Activated CD4-positive, alpha-beta T cell treated with anti-CD3 and anti-CD28 coated beads, Interleukin-2, amount 10 ng/mL, durations not matched to agents 7 days and 5 days (primary cell): ENCODE measurements at places on chromosomes 6 and 20. TPM values are rescaled to one million over a fixed set of nuclear protein-coding genes. Genes with fewer than 3 reads are reported as not detected.

TBX18 gene
- total RNA-seq: not detected

DNAAF9 gene
- 2.4 TPM for total RNA-seq

GPSM3 gene
- 274 TPM for total RNA-seq

PPIL6 gene
- 0.17 TPM for total RNA-seq

BHLHE23 gene
- total RNA-seq: not detected

CNBD2 gene
- total RNA-seq: 4.0 TPM

ARFGEF3 gene
- total RNA-seq: 0.05 TPM

AGER gene
- total RNA-seq: 45.4 TPM

B3GALT4 gene
- total RNA-seq: 18.3 TPM

TSBP1 gene
- not detected for total RNA-seq

DNA sequence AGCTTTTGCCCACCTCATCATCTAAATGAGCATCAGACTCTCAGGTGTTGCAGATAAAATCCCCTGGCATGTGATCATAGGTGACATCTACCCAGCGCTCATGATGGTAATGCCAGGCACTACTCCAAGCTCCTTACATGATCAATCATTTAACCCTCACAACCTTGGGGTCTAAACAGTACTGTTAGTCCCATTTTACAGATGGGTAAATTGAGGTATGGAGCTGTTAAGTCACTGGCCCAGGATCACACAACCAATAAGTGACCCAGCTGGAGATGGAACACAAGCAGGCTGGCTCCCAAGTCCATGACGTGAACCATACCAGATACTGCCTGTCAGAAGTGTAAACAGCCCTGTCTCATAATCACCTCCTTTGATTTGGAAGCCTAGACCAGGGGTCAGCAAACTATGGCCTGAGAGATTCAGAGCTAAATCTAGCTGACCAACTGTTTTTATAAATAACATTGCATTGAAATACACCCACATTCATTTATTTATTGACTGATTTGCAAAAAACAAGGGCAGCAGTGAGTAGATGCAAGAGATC is 79.2 kb downstream of the UNC5CL start:
- no peak overlapping the region for H3K27ac ChIP-seq
- peaks cover 23% of the 10 kb centered on the region for H3K4me1 ChIP-seq
- H3K36me3 ChIP-seq: no peaks in the 10 kb centered on the region

DNA sequence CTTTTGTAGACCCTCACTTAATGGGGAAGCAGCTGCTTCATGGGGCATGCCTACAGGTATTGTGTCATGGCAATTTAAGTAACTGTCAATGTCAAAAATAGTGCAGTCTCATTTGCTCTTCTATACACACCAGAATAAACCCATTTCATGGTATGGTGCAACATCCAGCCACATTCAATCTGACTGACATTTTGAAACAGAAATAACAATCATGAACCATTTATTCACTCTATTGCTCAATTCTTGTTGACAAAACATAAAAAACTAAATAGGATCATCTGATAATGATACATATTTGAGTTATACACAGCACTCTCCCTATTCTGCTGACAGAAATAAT is 122.9 kb downstream of the MAP7 start:
- no peak overlapping the region for H3K4me3 ChIP-seq
- no peaks in the 10 kb centered on the region for H3K36me3 ChIP-seq
- H3K27ac ChIP-seq: no peak overlapping the region

DNA sequence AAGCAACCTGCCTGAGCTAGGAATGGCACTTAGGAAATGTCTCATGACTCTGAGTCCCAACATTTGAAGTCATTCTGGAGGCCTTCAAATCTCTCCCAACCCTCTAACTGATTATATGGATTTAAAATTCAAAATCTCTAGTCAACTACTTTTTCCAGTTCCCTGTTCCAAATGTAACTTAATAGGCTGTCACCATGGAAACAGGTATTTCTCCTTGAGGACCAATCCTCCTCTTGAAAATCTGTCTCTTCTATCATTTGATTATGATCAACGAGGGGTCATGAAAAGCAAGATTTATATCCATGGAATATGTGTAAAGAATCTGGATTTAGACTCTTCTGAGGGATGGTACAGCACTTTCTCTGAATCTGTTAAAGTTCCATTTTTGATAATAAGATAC is 127.3 kb upstream of the DTNBP1 start:
- H3K27me3 ChIP-seq: no peaks in the 10 kb centered on the region
- H3K27ac ChIP-seq: no peak overlapping the region
- DNase-seq: no peak
- no peak overlapping the region for H3K4me3 ChIP-seq

DNA sequence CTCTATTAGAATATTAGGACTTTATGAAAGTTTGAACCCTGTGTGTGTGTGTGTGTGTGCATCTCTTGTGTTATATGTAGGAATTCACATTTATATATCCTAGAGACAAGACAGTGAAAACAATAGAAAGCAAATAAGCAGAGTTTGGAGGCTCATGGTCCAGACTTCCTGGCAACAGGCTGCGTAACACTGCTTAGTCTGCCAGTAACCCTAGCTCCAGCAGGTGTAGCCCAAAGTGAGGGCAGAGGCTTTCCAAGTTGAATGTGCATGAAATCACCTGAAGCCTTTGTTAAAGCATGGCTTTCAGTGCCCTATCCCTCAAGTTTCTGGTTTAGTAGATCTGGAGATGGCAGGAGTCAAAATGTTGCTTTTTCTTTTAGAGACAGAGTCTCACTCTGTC is 569.9 kb downstream of the KIF16B start:
- H3K27ac ChIP-seq: no peak overlapping the region
- no peaks in the 10 kb centered on the region for H3K4me1 ChIP-seq
- DNase-seq: no peak
- no peaks in the 10 kb centered on the region for H3K36me3 ChIP-seq

- H3K4me1 ChIP-seq: no peaks in the 10 kb centered on the region
- no peak for DNase-seq
- H3K4me3 ChIP-seq: no peak overlapping the region
Observed at GRCh38 chr6:114886670-114887436, 544.0 kb upstream of the HS3ST5 start.

GRCh38 chr20:9103955-9104354 is 35.1 kb downstream of the PLCB4 start:
- no peaks in the 10 kb centered on the region for H3K36me3 ChIP-seq
- no peak overlapping the region for H3K4me3 ChIP-seq
- DNase-seq: no peak
- no peaks in the 10 kb centered on the region for H3K4me1 ChIP-seq
- no peak overlapping the region for H3K27ac ChIP-seq

- no peak overlapping the region for H3K4me3 ChIP-seq
- peaks cover 16% of the 10 kb centered on the region for H3K36me3 ChIP-seq
- peaks cover 2% of the 10 kb centered on the region for H3K4me1 ChIP-seq
Observed at GRCh38 chr6:106254636-106255035, 70.9 kb downstream of the ATG5 start.

- H3K36me3 ChIP-seq: no peaks in the 10 kb centered on the region
- H3K27ac ChIP-seq: peak overlapping the region; percentile 54
- H3K4me1 ChIP-seq: peaks cover 20% of the 10 kb centered on the region
- peak; percentile 36 for DNase-seq
- peaks cover 27% of the 10 kb centered on the region for H3K27me3 ChIP-seq
Observed at GRCh38 chr6:33840048-33840926, 36.5 kb upstream of the MLN start.

DNA sequence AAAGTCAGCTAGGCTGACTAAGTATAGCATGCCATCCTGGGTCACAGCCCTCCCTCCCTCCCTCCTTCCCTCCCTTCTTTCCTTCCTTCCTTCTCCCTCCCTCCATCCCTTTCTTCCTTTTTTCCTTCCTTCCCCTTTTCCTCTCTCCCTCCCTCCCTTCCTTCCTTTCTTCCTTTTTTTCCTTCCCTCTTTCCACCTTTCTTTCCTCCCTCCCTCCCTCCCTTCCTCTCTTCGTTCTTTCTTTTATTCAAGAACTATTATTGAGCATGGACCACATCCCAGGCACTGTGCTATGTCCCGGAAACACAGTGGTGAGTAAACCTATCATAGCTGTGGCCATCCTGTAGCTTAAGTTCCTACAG is 106.2 kb upstream of the BACH2 start:
- peak overlapping the region; percentile 88 for H3K27ac ChIP-seq
- H3K27me3 ChIP-seq: no peaks in the 10 kb centered on the region
- H3K4me3 ChIP-seq: no peak overlapping the region
- no peaks in the 10 kb centered on the region for H3K36me3 ChIP-seq

DNA sequence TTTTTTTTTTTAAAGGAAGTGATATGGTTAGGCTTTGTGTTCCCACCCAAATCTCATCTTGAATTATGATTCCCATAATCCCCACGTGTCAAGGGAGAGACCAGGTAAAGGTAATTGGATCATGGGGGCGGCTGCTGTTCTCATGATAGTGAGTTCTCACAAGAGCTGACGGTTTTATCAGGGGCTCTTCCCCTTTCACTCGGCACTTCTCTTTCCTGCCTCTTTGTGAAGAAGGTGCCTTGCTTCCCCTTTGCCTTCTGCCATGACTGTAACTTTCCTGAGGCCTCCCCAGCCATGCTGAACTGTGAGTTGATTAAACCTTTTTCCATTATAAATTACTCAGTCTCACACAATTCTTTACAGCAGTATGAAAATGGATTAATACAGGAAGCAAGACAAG is 64.3 kb downstream of the ZFP64 start:
- H3K36me3 ChIP-seq: no peaks in the 10 kb centered on the region
- DNase-seq: no peak
- H3K27me3 ChIP-seq: no peaks in the 10 kb centered on the region
- H3K27ac ChIP-seq: no peak overlapping the region
- no peak overlapping the region for H3K4me3 ChIP-seq

GRCh38 chr6:34020278-34020677 is 125.6 kb downstream of the GRM4 start:
- no peak overlapping the region for H3K4me3 ChIP-seq
- DNase-seq: no peak
- H3K27ac ChIP-seq: no peak overlapping the region
- no peaks in the 10 kb centered on the region for H3K36me3 ChIP-seq
- H3K4me1 ChIP-seq: no peaks in the 10 kb centered on the region

DNA sequence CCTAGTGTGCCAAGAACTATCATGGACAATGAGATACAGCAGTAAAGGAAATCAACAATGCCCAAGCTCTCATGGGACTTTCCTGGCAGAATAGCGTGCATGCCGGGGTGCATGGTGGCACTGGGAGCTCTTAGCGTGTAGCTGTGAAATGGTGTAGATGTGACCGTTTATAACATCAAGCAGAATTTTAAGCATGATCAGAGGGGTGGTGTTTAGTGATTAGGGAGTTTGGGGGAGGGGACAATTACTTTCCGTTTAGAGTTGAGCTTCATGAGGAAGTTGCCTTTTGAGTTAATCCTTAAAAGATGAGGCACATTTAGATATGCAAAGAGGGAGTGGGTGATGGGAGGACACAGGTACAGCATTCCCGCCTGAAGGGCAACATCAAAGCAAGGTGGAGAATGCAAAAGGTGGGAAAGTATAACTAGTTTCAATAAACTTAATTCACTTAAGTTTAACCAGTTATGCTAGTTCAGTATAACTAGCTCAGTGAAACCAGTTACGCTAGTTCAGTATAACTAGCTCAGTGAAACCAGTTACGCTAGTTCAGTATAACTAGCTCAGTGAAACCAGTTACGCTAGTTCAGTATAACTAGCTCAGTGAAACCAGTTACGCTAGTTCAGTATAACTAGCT is 661.6 kb downstream of the QKI start:
- no peak for DNase-seq
- H3K4me1 ChIP-seq: no peaks in the 10 kb centered on the region
- H3K36me3 ChIP-seq: no peaks in the 10 kb centered on the region
- no peaks in the 10 kb centered on the region for H3K27me3 ChIP-seq

- peak; percentile 7 for DNase-seq
- H3K27me3 ChIP-seq: no peaks in the 10 kb centered on the region
- H3K4me3 ChIP-seq: no peak overlapping the region
- H3K4me1 ChIP-seq: peaks cover 2% of the 10 kb centered on the region
Observed at GRCh38 chr20:7710440-7710839, 229.8 kb downstream of the HAO1 start.

DNA sequence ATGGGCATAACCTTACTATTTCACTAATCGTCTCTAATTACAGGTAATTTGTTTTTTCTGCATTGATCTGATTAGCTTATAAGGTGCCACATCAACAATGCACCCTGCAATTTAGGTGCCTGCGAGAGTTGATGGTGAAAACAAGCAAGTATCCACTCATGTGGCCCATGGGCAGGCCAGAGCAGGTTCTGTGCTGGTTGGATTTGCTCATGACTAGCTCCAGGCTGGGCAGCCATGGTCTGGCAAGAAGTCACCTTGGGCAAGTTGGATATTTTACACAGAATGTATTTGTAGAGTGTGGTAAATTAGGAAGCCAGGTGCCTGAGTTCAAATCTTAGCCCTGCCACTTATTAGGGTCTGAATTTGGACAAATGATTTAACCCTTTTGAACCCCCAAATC is 25.3 kb downstream of the RAB44 start:
- H3K27ac ChIP-seq: no peak overlapping the region
- peaks cover 19% of the 10 kb centered on the region for H3K4me1 ChIP-seq
- DNase-seq: no peak

- DNase-seq: no peak
- H3K4me1 ChIP-seq: peaks cover 4% of the 10 kb centered on the region
- H3K27ac ChIP-seq: no peak overlapping the region
Observed at GRCh38 chr20:58246346-58246745, 17.9 kb upstream of the ANKRD60 start.

GRCh38 chr6:151425561-151425960 is 26.4 kb downstream of the RMND1 start:
- H3K27ac ChIP-seq: no peak overlapping the region
- no peak overlapping the region for H3K4me3 ChIP-seq
- no peaks in the 10 kb centered on the region for H3K27me3 ChIP-seq
- no peaks in the 10 kb centered on the region for H3K4me1 ChIP-seq

GRCh38 chr20:13307562-13308163 is 86.6 kb downstream of the ISM1 start:
- H3K4me3 ChIP-seq: no peak overlapping the region
- peaks cover 5% of the 10 kb centered on the region for H3K27me3 ChIP-seq
- H3K4me1 ChIP-seq: no peaks in the 10 kb centered on the region
- DNase-seq: no peak
- no peaks in the 10 kb centered on the region for H3K36me3 ChIP-seq
- no peak overlapping the region for H3K27ac ChIP-seq

- H3K4me3 ChIP-seq: peak overlapping the region; percentile 91
- DNase-seq: peak; percentile 70
- peaks cover 62% of the 10 kb centered on the region for H3K4me1 ChIP-seq
- peak overlapping the region; percentile 96 for H3K27ac ChIP-seq
Observed at GRCh38 chr6:159692303-159693127, 526 bp downstream of the SOD2 start.

DNA sequence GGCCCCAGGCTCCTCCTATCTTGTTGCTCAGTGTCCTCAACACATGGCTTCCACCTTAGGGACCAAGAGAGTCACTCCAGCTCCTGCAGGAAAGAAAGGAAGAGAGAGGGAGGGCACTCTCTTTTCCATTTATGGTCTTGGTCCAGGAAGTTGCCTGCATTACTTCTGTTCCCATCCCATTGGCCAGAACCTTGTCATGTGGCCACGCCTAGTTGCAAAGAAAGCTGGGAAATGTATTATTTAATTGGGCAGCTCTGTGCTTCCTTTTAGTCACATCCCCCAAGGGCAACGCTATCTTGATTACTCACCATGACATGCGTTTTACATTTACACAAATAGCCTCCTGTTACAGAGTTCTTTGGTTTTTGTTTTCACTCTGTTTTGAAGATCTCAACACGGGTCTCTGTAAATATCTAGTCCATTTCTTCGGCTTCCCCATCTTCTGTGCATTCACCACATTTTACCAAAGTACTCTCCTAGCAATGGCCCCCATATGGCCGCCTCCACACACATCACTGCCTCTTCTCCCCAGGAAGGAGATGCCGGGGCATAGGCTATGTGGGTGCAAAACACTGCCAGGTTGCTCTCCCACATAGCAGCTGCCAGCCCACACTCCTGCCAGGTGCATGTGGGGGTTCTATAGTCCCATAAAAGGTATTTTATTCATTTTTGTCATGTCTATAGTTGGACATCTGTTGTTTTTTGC is 35.7 kb upstream of the ZMYND8 start:
- DNase-seq: no peak
- peaks cover 13% of the 10 kb centered on the region for H3K4me1 ChIP-seq
- H3K4me3 ChIP-seq: no peak overlapping the region
- H3K27ac ChIP-seq: no peak overlapping the region
- H3K36me3 ChIP-seq: no peaks in the 10 kb centered on the region
